Keratinocyte (primary cell): ENCODE measurements at places on chromosomes 6 and 20.

DNA sequence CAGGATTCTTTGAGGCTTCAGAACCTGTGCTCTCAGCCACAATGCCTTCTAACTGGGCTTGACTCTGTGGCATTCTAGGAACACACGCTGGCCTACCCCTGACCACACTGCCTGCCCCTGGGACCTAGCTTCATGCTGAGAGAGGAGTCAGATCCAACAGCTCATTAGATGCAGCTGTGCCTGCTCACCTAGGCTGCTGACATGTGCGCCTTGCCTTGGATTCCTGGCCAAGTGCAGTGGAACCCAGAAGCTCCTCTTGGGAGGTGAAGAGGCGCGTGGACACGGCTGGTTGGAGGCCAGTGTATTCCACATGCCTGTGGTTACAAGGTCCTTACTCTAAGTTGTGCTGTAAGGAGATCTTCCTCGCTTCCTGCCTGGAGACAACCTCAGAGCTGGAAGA, 24.7 kb upstream of the KCNK16 start:
- DNase-seq = no peak

GRCh38 chr6:126773112-126773805, 345.2 kb upstream of the RSPO3 start:
- no peak for DNase-seq

- DNase-seq = no peak
Measured at GRCh38 chr6:151095538-151096254, 144.1 kb upstream of the AKAP12 start.

GRCh38 chr20:52965819-52966218, 6.3 kb upstream of the TSHZ2 start:
- DNase-seq = peak; percentile 61

GRCh38 chr6:167049275-167049674, 50.1 kb downstream of the CEP43 start:
- no peak for DNase-seq
